Stimulated activated CD4-positive, alpha-beta T cell treated with anti-CD3 and anti-CD28 coated beads, Interleukin-1b, Interleukin-23, amount 100 ng/mL, for 1 hour (primary cell): ENCODE measurements at places on chromosomes 7 and 10.

DNA sequence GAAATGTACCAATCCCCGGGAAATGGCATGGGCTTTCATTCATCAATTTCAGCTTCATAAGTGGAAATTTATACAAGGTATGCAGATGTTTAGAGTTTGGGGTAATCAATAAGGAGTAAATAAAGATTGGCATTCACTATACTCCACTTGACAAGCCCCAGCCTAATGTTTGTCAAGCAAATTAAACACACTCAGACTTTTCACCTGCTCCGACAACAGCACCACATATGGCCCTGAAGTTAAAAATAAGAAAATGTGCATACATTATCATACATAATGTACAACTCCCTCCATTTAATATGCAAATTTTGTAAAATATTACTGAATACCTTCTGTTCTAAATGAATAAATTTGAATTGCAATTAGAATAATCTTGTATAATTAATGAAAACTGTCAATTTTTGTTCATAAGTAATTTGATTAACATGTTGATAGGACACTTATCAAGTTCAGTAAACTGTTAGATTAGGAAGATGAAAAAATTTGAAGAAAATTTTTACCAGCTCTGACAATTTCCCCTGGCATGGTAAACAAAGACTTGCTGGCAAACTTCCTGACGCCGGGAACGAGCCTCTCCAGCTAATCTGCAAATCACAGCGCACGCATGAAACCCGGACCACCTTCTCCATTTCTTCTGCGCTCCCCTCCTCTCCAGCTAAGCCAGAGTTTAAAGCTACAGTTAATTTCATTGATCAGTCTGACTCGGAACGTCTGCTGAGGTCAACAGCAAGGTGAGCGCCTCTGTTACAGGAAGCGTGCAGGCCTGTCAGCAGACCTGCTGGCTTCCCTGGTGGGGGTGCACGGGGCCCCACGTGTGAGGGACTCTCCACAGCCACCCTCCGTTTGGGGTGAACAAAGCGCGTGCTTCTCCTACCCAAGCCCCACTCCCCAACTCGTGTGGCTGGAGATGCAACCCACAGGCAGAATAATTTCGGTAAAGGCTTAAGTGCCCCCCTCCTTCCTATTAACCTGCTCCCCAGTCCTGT lies 70.7 kb downstream of the EBF3 start:
- DNase-seq = no peak

DNA sequence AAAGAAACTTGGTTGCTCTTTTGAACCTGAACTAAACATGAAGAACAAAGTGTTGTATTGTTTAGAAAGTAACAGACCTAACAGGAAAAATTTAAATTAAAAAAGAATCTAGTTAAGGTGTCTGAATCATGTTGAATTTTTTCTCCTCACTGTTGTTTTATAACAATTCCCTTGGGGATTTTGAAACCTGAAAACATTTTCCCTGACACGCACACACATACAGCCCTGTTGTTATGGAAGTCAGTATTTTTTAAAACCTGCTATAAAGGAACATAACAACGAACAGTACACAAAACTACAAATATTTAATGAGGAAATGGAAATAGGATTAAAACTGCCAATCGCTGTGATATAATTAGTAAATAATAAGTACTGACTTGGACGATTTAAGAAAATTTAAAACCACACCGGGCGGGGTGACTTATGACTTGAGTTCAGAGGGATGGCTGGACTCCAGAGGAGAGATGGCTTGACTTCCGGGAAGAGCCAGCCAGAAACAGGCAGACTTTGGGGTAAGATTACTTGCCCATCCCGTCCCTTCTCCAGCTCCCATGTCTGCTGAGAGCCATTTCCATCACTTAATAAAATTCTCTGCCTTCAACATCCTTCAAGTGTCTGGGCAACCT lies 16.2 kb upstream of the SPOCK2 start:
- no peak for DNase-seq

GRCh38 chr7:128352153-128352537 lies 8.4 kb upstream of the RBM28 start:
- no peak for DNase-seq

DNA sequence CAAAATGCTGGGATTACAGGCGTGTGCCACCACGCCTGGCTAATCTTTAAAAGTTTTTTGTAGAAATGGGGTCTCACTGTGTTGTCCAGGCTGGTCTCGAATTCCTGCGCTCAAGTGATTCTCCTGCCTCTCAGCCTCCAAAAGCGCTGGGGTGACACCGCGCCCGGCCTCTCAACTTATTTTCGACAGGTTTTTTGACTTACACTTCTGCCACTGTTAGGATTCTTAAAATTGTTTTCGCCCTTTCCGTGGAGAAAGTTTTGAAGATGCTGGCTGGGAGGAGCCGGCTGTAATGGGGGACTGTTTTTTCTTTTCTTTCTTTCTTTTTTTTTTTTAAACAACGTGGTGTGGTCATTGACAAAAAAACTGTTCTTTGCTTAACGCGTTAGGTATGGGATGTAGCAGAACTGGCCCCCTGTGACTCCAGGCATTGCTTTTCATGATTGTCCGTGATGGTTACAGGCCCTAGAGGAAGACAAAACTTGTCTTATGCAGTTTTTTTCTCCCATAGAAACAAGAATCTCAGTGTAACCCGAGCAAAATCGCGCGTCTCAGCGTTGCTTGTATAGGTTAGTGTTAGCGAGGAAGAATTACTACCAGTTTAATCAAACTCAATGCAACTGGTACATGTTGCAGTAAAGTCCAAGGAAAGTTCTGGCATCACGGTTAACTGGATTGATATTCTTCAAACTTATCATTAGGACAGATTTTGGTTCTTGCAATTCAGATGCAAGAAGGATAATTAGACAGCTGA lies 72.2 kb downstream of the DAGLB start:
- no peak for DNase-seq

DNA sequence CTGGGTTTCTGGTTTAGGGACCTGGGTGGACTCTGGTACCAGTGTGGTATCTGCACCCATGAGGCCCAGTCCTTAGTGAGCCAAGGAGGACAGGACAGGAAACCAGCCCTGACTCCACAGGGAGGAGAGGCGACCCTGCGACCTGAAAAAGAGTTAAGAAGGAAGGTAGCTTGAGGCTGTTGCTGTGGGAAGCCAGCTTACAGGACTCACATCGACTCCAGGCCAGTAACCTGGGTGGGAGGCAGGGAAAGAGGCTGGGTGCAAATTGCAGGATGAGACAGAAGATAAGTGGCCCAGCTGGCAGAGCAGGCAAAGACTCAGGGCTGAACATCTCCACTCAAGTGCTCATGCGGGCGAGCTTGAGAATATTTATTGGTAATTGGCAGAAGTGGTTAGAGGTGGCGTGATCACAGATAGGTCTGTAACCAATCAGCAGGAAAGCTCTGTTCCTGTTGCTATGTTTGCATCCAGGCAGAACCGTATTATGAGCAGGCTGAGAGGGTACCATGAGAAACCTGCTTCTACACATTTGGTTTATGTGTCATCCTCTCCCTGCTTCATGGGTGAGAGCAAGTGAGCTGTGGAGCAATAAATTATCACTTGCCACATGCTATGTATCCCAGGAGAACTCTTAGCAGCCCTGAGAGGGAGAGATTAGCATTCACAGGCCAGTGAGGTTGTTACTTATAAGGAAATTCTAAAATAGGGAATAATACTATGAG lies 11.0 kb downstream of the TLL2 start:
- DNase-seq = no peak

- no peak for DNase-seq
Observed at GRCh38 chr10:6885284-6885683, 305.2 kb upstream of the PRKCQ start.

DNA sequence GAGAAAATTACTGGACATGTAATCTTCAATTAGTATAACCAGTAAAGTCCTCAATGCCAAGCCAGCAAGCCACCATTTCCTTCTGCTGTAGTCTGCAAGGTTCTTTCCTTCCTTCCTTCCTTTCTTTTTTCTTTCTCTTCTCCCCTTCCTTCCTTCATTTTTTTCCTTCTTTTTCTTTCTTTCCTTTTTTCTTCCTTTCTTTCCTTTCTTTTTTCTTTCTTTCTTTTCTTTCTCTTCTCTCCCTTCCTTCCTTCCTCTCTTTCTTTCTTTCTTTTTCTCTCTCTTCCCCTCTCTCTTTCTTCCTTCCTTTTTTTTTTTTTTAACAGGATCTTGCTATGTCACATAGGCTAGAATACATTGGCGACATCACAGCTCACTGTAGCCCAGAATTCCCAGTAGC lies 369.8 kb downstream of the SEMA3D start:
- DNase-seq = no peak

GRCh38 chr7:139118805-139119485 lies 9.4 kb upstream of the ZC3HAV1 start:
- DNase-seq = no peak
